ENCODE measurements at places on chromosomes 12 and 14. TPM values are rescaled to one million over a fixed set of nuclear protein-coding genes. Genes with fewer than 3 reads are reported as not detected.

Gene P3H3
- total RNA-seq = 1.8 TPM

Gene TAS2R9
- total RNA-seq = not detected

Gene CCDC196
- total RNA-seq = not detected

Gene RASSF9
- total RNA-seq = not detected

Gene SMCO2
- not detected for total RNA-seq

Gene DYNC1H1
- 253 TPM for total RNA-seq

Gene SYNE2
- 26.5 TPM for total RNA-seq

Gene WNT1
- total RNA-seq = not detected

Gene PPM1A
- 47.3 TPM for total RNA-seq

Gene RASAL1
- total RNA-seq = 0.19 TPM

Gene KRT72
- total RNA-seq = not detected

Gene SSPN
- total RNA-seq = not detected

Gene SERPINA9
- not detected for total RNA-seq

Gene NFATC4
- total RNA-seq = 0.78 TPM

Gene KCTD10
- 47.3 TPM for total RNA-seq

Gene FAIM2
- 1.0 TPM for total RNA-seq

Gene CACNA1C
- total RNA-seq = 0.04 TPM

Gene DLK1
- total RNA-seq = not detected

Gene OR4E2
- total RNA-seq = not detected

Gene RD3L
- total RNA-seq = not detected

Gene SLC5A8
- total RNA-seq = not detected

Gene CD4
- total RNA-seq = 1.6 TPM

Gene KITLG
- 0.17 TPM for total RNA-seq

Gene RPL10L
- total RNA-seq = not detected

Gene DIO3
- total RNA-seq = not detected

Gene TAS2R30
- 0.80 TPM for total RNA-seq

Gene NPC2
- total RNA-seq = 12.4 TPM

Gene PLEKHH1
- 2.0 TPM for total RNA-seq

Gene GYS2
- total RNA-seq = not detected

Gene MDM2
- total RNA-seq = 176 TPM

Gene HOXC12
- not detected for total RNA-seq

Gene CLEC4A
- 0.46 TPM for total RNA-seq

Gene ACSS3
- not detected for total RNA-seq

Data from activated CD8-positive, alpha-beta memory T cell treated with anti-CD3 and anti-CD28 coated beads for 36 hours (primary cell).